Activated naive CD8-positive, alpha-beta T cell treated with anti-CD3 and anti-CD28 coated beads, Interleukin-2, amount 10 ng/mL, durations not matched to agents 7 days and 5 days (primary cell): ENCODE measurements at places on chromosomes 13 and 19. TPM values are rescaled to one million over a fixed set of nuclear protein-coding genes. Genes with fewer than 3 reads are reported as not detected.

DNA sequence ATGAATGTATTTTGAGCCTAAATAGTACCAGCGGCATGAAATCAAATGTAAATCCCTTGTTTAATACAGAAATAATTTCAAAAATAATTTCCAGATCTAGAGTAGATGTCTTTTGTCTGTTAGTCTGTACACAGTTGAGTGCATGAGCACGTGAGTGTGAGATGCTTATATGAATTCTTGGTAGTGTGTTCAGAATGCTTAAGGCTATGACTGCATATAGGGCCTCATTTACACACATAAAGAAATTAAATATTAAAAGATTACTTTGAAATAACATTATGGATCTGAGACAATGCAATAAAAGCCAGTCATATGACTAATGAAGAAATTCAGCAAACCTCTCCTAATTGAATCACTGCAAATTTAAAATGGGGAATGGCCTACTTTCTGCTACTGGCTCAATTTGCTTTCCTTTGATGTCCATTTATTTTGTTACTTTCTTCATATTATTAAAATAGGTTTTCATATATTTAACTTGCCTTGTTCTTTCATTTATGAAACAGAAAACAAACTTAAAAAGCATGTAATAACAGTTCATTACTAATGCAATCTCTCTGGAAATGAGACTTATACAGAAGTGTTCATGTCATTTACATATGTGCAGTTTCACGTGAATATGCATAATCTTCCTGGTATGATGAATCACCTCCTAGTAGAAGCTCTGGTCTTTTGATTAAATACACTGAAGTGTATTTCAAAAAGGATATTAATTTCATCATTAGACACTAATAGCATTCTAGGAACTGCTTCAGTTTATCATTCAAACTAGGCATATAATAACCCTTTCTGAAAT lies 4.5 kb downstream of the AMER2 start:
- H3K36me3 ChIP-seq: no peaks in the 10 kb centered on the region
- peaks cover 9% of the 10 kb centered on the region for H3K4me1 ChIP-seq
- H3K27me3 ChIP-seq: peaks cover 53% of the 10 kb centered on the region

DNA sequence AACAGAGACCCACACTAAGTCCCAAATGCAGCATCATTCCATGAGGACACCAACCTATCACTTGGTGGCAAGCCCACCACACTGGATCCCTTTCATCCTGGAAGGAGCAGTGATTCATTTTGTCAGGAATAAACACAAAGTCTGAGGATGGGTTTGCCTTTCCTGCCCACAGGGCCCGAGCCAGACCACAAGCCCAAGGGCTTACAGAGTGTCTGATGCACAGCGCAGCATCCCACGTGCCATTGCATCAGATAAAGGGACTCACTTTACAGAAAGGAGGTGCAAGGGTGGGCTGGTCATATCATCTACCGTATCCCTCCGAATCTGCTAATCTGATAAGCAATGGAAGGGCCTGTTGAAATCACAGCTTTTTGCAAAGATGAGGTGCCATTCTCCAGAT lies 12.2 kb upstream of the KCTD15 start:
- H3K27me3 ChIP-seq: peaks cover 22% of the 10 kb centered on the region
- no peak overlapping the region for H3K4me3 ChIP-seq
- H3K27ac ChIP-seq: no peak overlapping the region
- no peak for DNase-seq
- no peaks in the 10 kb centered on the region for H3K36me3 ChIP-seq

Gene SLC25A41
- 1.0 TPM for total RNA-seq

GRCh38 chr19:55165952-55166529 lies 372 bp downstream of the DNAAF3 start:
- H3K4me1 ChIP-seq: peaks cover 8% of the 10 kb centered on the region
- DNase-seq: peak; percentile 66
- H3K36me3 ChIP-seq: no peaks in the 10 kb centered on the region
- peak overlapping the region; percentile 83 for H3K4me3 ChIP-seq
- H3K27ac ChIP-seq: no peak overlapping the region
- H3K27me3 ChIP-seq: peaks cover 64% of the 10 kb centered on the region

DNA sequence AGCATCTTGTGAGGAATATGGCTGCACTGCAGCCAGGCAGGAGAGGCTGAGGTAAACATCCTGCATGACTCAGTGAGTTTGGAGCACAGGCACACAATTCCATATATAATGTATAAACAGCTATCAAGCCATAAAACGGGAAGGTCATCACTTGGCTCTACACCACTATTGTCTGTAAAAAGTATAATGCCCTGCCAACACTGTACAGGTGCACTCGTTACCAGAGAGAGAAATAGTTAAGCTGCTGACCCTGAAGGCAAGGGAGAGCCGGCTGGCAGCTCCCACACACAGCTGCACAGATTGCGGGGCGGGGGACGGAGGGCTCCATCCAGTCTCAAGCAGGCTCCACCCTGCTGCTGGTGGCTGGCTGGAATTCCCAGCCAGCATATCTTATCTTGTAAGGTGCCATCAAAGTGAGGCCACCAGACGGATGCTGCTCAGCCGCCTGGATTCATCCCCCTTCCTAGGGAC lies 668.1 kb downstream of the SLITRK5 start:
- H3K36me3 ChIP-seq: no peaks in the 10 kb centered on the region
- H3K4me3 ChIP-seq: no peak overlapping the region
- H3K27ac ChIP-seq: no peak overlapping the region
- no peaks in the 10 kb centered on the region for H3K4me1 ChIP-seq
- no peaks in the 10 kb centered on the region for H3K27me3 ChIP-seq

Gene CEACAM3
- not detected for total RNA-seq
